ENCODE measurements at places on chromosomes 11 and 22.

- no peak for DNase-seq
Observed at GRCh38 chr11:134802116-134802515, 390.1 kb upstream of the B3GAT1 start.

- DNase-seq = peak; percentile 78
Observed at GRCh38 chr11:72724851-72725723, 27.1 kb downstream of the ARAP1 start.

GRCh38 chr11:93133488-93134109, 64.2 kb downstream of the SLC36A4 start:
- DNase-seq = no peak

GRCh38 chr11:117444256-117444655, 116.6 kb downstream of the CEP164 start:
- DNase-seq = no peak

DNA sequence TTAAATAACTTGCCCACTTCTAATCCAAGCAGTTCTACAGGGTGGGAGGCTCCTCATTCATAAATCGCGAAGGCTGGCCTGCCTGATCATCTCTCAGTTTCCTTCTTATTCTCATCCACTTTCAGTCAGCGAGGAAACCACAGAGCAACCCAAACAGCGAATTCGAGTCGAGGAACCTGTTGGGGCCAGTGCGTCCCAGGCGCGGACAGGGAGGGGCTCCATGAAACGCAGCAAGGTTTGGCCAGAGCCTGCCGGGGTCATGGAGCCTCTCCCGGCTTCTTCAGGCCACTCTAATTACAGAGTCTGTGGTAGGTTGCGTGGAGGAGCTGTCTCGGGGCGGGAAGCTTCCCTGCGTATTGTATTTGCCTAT, 741 bp upstream of the NAV2 start:
- DNase-seq = no peak

DNA sequence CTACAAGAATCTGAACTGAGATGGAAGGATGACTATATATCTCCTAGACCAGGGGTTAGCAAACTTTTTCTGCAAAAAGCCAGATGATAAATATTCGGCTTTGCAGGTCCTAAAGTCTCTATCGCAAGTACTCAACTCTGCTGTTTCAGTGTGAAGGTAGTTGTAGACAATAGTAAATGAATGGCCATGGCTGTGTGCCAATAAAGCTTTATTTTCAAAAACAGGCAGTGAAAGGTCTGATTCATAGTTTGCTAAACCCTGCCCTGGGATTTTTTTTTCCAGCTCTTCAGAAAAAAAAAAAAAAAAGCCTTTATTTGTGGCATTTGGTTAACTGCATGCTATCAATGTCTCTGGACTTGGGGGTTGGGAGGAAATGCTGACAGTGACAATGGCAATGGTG, 37.5 kb downstream of the FAM227A start:
- no peak for DNase-seq

- DNase-seq = no peak
Observed at GRCh38 chr22:41234815-41235695, 5.7 kb downstream of the CHADL start.

DNA sequence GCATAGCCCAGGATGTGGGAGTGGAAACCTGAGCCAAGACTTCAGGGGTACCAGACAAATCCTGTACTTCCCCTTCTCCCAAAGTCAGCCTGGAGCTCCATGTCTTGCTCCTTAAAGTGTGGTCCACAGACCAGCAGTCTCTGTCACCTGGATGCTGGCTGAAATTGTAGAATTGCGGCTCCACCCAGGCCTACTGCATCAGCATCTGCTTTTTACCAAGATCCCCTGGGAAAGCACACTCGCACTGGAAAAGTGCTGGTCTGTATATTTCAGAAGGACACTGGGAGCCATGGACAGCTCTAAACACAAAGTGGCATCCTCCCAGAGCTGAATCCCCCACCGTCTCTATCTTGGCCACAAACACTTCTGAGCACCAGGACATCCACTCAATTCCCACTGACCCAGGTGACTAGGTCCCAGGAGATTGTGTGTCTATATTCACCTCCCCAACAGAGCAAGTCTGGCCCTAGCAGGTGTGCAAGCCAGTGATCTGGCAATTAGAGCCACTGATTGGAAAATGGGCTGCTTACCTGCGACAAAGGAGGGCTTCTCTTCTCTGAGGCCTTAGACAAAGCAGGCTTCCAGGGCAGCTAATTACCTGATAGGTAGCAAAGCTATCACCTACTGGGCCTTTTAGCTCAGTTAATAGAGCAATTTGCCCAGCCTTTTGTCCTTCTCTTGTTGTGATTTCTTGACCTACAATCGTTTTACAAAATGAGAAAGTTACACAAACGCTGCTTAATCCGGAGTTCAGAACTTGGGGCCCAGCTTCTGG, 443.3 kb downstream of the MN1 start:
- DNase-seq = no peak

DNA sequence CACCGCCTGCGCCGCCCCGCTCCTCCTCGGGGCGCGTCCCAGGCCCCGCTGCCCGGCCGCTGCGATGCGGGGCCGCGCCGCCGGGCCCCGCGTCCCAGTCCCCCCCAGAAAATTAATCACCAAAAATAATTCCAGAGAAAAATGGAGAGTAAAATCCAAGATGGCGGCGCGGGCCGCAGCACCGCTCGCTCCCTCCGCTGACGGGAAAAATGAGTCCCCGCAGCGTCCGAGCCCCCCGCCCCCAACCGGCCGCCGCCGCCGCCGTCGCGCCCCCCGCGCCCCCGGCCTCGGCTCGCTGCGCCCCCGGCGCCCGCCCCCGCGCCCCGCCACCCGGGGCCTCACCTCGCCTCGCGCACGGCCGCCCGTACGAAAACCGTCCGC, at the start of gene KMT5B:
KMT5B (minus strand) TSS at position 162 of the 381 bp plus-strand sequence. CDS start 23,220 bp downstream, outside the sequence.
- peak; percentile 36 for DNase-seq

- DNase-seq = no peak
Observed at GRCh38 chr22:37485395-37486223, 575 bp downstream of the MFNG start.

DNA sequence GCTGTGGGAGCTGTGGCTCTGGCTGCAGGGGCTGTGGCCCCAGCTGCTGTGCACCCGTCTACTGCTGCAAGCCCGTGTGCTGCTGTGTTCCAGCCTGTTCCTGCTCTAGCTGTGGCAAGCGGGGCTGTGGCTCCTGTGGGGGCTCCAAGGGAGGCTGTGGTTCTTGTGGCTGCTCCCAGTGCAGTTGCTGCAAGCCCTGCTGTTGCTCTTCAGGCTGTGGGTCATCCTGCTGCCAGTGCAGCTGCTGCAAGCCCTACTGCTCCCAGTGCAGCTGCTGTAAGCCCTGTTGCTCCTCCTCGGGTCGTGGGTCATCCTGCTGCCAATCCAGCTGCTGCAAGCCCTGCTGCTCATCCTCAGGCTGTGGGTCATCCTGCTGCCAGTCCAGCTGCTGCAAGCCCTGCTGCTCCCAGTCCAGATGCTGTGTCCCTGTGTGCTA, 514 bp downstream of the KRTAP5-9 start:
- no peak for DNase-seq

DNA sequence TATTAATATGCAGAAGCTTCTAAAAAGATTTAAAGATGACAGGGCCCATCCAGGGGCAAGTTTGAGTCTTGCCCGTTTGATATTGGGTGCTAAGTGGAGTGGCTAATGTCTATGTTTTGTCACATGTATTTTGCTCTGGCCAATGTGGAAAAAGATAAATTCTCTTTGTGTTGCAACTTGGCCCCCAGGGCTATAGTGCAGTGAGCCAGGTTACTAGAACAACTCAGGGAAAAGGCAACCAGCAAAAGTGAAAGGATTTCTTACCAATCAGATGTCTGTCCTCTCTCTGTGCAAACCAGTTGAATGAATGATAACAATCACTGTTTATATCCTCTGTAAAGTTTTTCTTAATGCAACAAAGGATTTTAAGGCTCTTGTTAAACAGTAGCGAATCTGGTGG, 4.6 kb upstream of the CLNS1A start:
- DNase-seq = no peak

- no peak for DNase-seq
Observed at GRCh38 chr11:116234989-116235568, 537.7 kb downstream of the BUD13 start.

GRCh38 chr22:26565889-26566288, 24.0 kb downstream of the TPST2 start:
- no peak for DNase-seq

DNA sequence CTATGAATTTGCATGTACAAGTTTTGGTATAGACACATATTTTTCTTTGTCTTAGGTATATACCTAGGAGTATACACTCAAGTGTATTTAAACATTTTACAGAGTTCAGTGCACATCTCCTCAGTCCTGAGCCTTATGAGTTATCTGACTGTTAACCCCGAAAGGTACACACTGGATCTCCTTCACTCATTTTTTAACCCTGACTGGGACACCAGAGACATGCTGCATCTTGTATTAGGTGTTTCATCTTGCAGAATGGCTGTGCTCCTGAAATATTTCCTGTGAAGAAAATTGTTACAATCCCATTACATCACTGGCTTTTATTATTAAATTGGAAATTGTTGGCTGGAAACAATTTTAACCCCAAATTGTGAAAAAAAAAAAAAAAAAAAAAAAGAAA, 15.3 kb downstream of the PARVA start:
- DNase-seq = no peak

GRCh38 chr11:2190657-2191471, 19.2 kb upstream of the TH start:
- no peak for DNase-seq

DNA sequence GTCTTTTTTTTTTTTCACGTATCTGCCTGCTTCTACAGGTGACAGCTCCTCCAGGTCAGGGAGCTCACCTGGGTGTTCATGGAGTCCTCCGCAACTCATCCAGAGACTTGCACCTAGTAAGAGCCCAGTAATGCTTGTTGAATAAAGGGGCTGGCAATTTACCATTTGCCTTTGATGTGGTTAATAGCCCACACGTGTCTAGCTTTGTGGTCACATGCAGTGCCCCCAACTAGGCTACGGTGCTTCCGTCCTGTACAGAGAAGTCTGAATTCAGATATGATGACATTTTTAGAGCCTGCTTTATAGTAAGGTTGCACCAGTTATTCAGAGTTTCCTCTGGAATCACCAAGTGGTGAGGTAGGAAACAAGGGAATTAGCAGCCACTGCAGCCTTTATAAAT, 199.4 kb upstream of the MTMR2 start:
- no peak for DNase-seq

GRCh38 chr11:66277471-66278362, at the start of gene CNIH2:
TSS of gene CNIH2 (plus strand) at chr11:66278175. CDS start at chr11:66278457, 282 bp downstream.
- peak; percentile 71 for DNase-seq

DNA sequence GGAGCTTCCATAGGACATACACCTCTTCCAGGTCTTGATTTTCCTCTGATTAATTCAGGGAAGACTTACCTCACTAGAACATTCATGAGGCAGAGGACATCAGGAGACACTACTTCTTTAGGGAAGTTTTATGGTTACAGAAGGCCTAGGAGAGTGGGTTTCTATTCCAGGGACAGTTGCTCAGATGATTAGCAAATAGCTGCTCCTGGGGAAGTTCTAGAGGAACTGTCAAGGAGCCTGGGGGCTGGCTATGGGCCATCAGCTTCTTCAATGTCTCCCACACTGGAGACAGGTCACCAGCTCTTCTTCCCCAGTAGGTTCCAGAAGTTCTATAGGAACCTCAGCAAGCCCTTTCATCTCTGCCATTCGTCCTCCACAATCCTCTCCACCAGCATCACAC, 11.5 kb upstream of the OR10A5 start:
- DNase-seq = no peak

DNA sequence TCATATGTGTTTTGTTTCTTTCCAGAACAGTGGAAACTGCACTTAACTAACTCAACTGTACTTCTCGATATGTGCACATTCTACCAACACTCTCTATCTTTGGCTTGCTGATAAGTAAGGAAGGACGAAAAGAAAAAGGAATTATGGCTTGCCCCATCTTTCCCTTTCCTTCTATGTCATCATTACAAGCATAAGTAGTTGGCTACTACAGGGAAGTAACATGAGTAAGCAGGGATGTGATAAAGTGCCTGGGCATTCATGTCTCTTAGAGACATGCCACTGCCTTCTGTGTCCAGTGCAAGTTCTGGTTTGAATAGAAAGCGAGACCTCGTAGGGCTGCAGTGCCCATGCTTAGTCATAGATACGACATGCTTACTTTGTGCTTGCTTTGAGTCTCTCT, 342.5 kb downstream of the ETS1 start:
- no peak for DNase-seq

Measured in HEK293T (cell line).